Sigmoid colon (tissue), 7 donors: ENCODE measurements at places on chromosomes 3 and 15.
A peak's percentile ranks its signal among the peaks of the same experiment; 100 is the strongest.

- DNase-seq: no peak
Measured at GRCh38 chr3:159645874-159646273, 342.8 kb upstream of the IL12A start.

GRCh38 chr3:114033721-114034120 lies 22.6 kb downstream of the CCDC191 start:
- DNase-seq: no peak

DNA sequence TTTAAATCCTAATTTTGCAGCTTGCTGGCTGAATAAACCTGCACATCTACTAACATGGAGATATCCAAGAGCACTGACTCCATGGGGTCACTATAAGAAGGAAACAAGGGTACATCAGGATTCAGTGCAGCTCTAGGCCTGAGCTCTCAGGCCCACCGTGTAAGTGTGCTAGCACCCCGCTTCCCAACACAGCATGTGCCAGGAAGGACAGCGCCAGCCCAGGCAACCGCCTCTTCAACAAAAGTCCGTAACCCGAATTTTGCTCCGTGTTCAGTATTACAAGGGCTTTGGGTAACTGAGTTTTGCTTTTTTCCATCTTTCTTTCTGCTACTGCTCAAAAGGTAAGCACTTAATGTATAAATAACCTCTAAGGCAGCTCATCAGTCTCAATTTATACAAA lies 89.8 kb downstream of the LRIG1 start:
- DNase-seq: peak; percentile 65

DNA sequence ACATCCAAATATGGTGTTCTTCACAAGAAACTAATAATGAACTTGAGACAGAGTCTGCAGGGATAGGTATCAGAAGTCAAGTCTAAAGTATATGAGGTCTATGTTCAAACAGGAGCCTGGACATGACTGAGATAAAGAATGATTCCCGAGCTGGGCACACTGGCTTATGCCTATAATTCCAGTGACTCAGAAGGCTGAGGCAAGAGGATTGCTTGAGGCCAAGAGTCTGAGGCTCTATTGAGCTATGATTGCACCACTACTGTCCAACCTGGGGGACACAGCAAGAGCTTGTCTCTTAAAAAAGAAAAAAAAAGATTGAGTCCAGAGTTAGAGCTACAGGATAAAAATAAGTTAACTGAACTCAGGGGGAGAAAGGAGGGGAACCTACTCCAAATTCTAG lies 246.5 kb downstream of the LRRN1 start:
- DNase-seq: no peak

DNA sequence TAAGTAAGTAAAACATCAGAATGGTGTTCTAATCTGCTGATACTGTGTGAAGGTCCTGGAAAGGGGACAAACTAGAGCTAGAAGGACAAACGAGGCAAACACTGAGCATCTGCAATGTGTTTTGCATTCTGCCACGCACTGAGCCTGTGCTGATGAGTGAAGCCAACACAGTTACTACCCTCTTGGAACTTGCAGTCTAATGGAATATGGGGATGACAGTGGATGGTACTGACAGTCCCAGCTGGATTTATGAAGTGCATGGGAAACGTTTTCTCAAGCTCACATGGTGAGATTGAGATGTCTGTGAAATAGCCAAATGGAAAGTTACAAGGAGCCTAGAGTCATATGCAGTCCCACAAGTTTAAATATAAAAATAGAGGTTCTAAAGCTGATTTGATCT lies 86.6 kb downstream of the FOXB1 start:
- DNase-seq: no peak

- DNase-seq: no peak
Measured at GRCh38 chr3:95721938-95722337, 1092.5 kb upstream of the EPHA6 start.

DNA sequence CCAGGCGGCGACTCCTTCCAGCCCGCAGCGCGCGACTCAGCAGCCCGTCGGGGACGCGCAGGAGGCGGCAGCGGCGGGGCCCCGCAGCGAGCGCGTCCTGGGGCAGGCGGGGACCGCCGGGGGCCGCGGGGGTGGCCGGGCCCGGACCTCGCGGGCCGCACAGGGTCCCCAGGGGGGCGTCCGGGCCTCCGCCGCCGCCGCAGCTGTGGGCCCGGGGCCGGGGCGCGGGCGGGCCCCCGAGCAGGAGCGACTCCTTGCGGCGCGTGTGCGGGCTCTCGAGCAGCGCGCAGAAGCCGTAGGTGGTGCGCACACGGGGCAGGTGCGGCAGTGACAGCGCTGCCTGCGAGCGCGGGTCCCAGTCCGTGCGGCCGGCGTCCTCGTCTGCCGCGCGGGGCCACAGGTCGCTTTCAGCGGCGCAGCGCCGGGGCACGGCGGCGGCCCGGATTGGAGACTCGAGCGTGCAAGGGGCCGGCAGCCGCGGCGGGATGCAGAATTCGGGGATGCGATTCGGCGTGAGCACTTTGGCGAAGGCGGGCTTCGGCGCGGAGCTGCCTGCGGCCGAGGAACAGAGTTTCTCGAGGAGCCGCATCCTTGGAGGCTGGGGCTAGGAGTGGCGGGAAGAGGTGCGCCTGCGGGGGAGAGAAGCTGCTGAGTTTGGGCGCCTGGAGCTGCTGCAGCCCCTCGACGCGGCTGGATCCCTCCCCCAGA lies 535 bp downstream of the C2CD4B start:
- DNase-seq: no peak
